Stimulated activated CD8-positive, alpha-beta memory T cell treated with anti-CD3 and anti-CD28 coated beads, Interleukin-4, amount 100 ng/mL, for 4 hours (primary cell): ENCODE measurements at places on chromosomes 1 and 21.

- DNase-seq, result no peak
These were observed 138.5 kb downstream of the ZZZ3 start for GRCh38 chr1:77543822-77544448.

DNA sequence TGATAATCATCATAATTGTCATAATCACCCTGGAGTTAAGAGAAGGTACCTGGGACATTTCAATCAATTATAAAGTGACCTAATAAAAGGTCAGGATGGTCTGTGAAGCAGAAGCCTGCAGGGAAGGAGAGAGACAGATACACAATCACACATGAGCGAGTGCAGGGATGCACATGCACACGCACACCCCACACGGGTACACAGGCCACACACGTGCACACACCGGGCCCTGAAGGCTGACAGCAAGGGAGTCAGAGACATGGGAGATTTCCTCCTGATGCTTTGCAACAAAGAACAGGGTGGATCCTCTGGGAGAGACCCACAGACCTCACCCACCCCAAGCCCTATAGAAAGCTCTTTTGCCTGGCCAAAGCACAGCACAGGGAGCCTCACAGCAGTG lies 82.3 kb upstream of the ZC3H12A start:
- no peak for DNase-seq

- no peak for DNase-seq
These were observed 4.5 kb upstream of the ZNF644 start for GRCh38 chr1:91026320-91026719.

- no peak for DNase-seq
These were observed 493.0 kb upstream of the ADGRL4 start for GRCh38 chr1:79499541-79499940.

DNA sequence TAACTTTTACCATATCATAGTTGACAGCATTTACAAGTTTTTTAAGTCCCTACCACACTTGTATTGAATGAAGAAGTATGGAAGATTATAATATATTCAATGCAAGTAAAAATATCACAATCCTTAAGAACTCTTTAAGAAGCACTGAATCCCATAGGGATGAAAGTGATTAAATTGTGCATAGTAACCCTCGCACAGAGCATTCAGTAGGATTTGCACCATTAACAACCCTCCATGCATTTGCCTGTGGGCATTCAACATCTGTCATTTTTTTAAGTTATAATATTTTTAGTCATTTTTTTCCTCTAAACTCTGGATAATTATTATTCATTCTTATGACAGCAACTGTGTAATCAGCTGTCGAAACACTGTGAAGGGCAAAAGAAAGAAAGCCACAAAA lies 10.1 kb downstream of the SELE start:
- DNase-seq, result no peak

DNA sequence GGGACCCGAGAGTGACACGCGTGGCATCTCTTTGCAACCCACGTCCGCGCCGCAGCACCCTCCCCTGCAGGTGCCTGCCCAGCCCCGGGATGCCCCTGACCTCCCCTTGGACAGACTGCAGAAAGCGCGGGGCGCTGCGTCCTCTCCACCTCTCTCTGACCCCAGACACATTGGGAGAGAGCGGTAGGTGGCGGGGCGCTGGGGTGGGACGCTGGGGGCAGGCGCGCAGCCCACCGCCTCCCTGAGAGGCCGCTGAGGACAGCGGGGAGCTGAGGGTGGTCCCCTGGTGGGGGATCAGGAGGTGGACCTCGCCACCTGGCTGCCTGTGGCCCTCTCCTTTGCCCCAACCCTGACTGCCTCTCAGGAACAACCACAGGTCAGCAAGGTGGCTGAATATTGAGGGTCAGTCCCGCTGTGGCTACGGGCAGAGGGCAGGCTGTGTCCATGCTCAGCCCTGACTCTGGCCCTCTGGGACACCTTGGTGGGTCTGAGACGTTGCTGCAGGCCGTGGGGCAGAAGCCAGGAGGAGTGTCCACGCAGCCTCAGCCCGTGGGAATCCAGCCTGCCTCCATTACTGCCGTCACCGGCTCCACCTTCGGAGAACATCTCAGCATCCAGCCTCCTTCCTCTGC lies 761 bp upstream of the UBE2J2 start:
- no peak for DNase-seq

GRCh38 chr1:84000954-84001495 lies 2.1 kb upstream of the TTLL7 start:
- no peak for DNase-seq

GRCh38 chr21:16241016-16241415 lies 511.2 kb downstream of the USP25 start:
- DNase-seq, result no peak

DNA sequence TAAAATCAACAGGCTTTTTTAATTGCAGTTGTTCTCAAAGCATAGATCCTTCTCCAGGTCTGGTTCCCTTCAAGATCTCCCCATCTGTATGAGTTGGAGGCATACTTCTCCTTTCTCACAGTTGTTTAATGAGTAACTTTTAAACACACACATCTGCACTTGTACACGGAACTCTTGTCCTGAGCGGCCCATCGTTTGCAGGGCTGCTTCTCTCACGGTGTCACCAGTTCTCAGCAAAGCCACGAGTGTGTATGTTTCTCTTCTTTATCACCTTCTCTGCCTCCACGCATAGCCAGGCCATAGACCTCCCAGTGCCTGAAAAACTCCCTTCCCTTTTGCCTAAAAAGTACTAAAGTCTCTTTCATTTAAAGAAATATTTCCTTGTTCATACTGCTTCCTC lies 68.7 kb upstream of the ROR1 start:
- no peak for DNase-seq

- DNase-seq, result no peak
These were observed 19.7 kb downstream of the ACBD6 start for GRCh38 chr1:180482425-180483275.

DNA sequence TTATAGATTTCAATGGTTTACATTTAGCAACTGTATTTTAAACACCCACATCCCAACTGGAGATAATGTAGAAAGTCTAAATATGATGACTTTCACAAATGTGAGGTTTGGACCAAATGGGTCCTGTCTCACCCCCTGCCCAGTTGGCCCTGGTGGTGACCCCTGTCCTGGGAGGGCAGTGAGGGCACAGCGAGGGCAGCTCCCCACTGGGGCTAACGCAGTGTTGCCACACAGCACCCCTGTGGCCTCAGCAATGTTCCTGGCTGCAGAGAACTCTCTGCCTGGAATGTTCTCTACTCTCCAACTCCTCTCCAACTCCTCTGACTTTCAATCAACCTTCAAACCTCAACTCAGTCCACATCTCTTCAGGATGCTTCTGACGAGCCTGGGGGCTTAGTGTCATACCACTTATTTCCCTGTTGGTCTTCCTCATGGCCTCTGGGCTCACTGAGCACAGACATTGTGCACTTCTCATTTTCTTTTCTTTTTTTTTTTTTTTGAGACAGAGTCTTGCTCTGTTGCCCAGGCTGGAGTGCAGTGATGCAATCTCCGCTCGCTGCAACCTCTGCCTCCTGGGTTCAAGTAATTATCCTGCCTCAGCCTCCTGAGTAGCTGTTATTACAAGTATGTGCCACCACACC lies 25.8 kb downstream of the KCNA10 start:
- no peak for DNase-seq

- no peak for DNase-seq
These were observed 59.8 kb downstream of the CAPN2 start for GRCh38 chr1:223771814-223772770.

- no peak for DNase-seq
These were observed 30.2 kb downstream of the RABGAP1L start for GRCh38 chr1:174189428-174190062.

DNA sequence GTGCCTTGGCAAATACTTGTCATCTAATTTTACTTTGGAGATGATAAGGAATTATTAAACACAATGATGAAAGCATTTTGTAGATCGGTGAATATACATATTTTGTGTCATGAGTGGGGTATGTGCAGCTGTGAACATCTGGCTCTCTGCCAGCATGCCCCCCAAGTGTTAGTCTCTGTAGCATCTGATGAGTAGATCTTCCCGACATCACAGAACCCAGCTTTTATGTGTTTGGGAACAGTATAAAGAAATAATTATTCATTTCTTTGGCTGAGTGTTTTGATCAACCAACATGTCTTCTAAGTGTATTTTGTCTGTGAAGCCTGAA lies 4.5 kb upstream of the CTNNBIP1 start:
- no peak for DNase-seq

- DNase-seq, result no peak
These were observed 54.4 kb upstream of the JAK1 start for GRCh38 chr1:65020774-65021173.

- no peak for DNase-seq
These were observed 64.4 kb downstream of the LHX9 start for GRCh38 chr1:197981561-197981960.

- DNase-seq, result no peak
These were observed 96.6 kb downstream of the PTPN14 start for GRCh38 chr1:214454569-214455396.

DNA sequence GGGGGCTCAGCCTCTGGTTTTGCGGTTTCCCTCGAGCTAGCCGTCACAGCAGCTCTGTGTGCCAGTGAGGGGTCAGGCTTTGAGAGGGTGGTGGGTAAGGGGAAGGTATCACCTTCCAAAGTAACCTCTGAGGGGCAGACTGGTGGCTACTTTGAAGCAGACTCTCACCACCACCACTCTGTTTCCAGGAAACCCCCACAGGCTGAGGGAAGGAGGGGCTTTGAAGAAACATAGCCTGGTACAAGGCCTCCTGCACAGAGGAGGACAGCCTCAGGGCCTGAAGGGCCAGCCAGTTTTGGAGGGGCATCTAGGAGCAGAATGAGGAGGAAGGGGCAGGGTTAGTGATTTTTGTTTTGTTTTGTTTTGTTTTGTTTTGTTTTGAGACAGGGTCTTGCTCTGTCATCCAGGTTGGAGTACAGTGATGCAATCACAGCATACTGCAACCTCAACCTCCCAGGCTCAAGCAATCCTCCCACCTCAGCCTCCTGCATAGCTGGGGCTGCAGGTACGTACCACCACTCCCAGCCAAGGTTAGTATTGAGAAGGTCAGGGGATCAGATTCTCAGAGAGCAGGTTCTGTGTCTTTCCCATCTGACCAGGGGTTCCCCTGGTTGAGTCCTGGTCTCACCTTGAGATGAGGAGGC lies 17.2 kb upstream of the ZNF683 start:
- no peak for DNase-seq

- no peak for DNase-seq
These were observed 51.0 kb downstream of the KCNK2 start for GRCh38 chr1:215133532-215133931.

DNA sequence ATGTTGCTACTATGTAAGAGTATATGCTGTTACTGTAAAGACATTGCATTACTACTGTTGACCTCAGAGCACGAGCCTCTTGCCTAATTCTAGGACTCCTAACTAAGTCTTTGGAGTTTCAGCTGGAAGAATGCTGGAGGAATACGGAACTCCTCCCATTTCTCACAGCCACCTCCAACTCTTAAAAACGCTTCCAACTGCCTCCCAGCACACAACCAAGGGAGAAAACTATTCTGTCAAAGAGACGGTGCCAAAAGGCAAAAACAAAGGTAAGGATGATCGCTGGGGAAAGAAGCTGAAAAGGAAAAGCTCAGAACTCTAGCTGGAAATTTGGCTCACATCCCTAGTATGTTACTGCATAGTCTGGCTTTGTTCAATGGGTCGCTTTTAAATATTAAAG lies at the start of gene FMO2:
TSS of gene FMO2 (plus strand) at position 210 of the 400 bp plus-strand sequence. CDS start 414 bp downstream, outside the sequence.
- DNase-seq, result no peak

DNA sequence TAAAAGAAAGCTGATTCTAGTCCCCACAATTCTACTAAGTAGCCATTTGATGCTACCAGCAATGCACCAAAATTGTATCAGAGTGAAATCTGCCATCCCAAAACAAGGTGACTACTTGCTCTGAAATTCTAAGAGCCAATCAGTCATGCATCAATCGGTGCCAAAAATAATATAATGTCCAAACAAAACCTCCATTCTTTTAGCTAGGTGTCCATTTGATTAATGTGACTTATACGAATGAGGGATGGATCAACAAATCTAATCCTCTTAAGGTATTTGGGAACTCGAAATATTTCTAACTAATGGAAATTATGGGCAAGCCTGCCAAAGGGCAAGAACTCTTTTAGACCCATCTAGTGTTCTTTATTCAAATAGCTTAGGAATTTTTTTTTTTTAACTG lies 66.4 kb upstream of the NEK2 start:
- no peak for DNase-seq

DNA sequence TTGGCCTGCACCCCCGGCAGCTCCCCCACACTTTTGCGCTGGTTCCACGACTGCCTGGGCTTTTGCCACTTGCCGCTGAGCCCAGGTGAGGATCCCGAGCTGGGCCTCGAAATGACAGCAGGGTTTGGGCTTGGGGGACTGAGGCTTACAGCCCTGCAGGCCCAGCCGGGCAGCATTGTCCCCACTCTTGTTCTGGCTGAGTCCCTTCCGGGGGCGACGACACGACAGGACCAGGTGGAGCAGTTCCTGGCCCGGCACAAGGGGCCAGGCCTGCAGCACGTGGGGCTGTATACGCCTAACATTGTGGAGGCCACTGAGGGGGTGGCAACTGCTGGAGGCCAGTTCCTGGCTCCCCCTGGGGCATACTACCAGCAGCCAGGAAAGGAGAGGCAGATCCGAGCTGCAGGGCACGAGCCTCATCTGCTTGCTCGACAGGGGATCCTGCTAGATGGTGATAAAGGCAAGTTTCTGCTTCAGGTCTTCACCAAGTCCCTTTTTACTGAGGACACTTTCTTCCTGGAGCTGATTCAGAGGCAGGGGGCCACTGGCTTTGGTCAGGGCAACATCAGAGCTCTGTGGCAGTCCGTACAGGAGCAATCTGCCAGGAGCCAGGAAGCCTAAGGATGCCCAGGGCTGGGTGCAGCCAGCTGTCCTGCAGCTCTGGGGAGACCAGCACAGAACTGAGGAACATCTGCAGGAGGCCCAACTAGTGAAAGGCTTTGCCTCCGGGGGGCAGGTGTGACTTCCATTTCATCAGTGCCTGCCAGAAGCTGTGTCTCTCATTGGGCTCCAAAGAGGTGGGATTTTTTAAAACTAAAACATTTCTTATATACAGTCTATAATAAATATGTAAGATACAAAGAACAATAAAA lies 1.2 kb downstream of the HPDL start:
- no peak for DNase-seq

DNA sequence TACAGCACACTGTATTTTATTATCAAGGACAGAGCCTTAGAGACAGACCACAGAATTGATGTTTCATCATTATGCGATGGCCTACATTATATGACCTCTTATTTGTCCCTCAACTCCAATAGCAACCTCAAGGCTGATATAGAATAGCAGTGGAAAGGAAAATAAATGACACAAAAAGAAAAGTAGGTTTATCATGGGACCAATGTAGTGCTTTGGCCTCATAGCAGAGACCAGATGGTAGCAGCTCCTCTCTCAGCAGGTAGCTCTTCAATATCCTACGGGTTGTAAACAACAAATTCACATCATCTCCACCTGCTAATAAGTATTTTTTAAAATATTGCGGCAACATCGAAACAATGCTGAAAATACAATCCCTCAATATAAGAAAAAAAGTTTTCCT lies 25.2 kb downstream of the ANP32E start:
- DNase-seq, result no peak

- DNase-seq, result no peak
These were observed 64.5 kb upstream of the WARS2 start for GRCh38 chr1:119204961-119205357.

- DNase-seq, result no peak
These were observed 190.0 kb downstream of the BRINP2 start for GRCh38 chr1:177360791-177361190.

GRCh38 chr1:236938760-236939159 lies 65.5 kb downstream of the MT1HL1 start:
- DNase-seq, result no peak

GRCh38 chr1:56017336-56017735 lies 562.0 kb downstream of the PLPP3 start:
- no peak for DNase-seq
